Heart left ventricle (tissue), 16 donors: ENCODE measurements at places on chromosomes 12 and 14.

- peak overlapping the region; percentile 20 for H3K4me3 ChIP-seq
- peak overlapping the region; percentile 23 for H3K27ac ChIP-seq
- H3K27me3 ChIP-seq, result no peaks in the 10 kb centered on the region
- peaks cover 22% of the 10 kb centered on the region for H3K4me1 ChIP-seq
These were observed 3.3 kb downstream of the FBXL14 start for GRCh38 chr12:1591034-1591433.

DNA sequence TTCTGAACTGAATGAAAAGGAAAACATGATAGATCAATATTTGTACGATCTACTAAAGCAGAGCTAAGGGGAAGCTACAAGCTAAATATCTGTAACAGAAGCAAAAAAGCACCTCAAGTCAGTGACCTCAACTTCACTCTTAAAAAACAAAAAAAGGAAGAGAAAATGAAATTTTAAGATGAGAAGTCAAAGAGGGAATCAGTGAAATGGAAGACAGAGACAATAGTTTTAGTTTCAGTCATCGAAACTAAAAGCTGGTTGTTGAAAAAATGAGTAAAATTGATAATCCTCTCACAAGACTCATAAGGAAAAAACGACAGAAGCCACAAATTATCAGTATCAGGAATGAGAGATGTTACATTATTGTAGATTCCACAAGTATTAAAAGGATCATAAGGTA, 11.9 kb upstream of the SLC2A13 start:
- DNase-seq, result no peak
- no peaks in the 10 kb centered on the region for H3K4me1 ChIP-seq
- H3K27me3 ChIP-seq, result no peaks in the 10 kb centered on the region
- no peak overlapping the region for H3K4me3 ChIP-seq

- no peak overlapping the region for H3K4me3 ChIP-seq
- DNase-seq, result no peak
- H3K27ac ChIP-seq, result no peak overlapping the region
- no peaks in the 10 kb centered on the region for H3K36me3 ChIP-seq
- H3K27me3 ChIP-seq, result no peaks in the 10 kb centered on the region
These were observed 48.7 kb downstream of the DLK1 start for GRCh38 chr14:100775351-100775830.

DNA sequence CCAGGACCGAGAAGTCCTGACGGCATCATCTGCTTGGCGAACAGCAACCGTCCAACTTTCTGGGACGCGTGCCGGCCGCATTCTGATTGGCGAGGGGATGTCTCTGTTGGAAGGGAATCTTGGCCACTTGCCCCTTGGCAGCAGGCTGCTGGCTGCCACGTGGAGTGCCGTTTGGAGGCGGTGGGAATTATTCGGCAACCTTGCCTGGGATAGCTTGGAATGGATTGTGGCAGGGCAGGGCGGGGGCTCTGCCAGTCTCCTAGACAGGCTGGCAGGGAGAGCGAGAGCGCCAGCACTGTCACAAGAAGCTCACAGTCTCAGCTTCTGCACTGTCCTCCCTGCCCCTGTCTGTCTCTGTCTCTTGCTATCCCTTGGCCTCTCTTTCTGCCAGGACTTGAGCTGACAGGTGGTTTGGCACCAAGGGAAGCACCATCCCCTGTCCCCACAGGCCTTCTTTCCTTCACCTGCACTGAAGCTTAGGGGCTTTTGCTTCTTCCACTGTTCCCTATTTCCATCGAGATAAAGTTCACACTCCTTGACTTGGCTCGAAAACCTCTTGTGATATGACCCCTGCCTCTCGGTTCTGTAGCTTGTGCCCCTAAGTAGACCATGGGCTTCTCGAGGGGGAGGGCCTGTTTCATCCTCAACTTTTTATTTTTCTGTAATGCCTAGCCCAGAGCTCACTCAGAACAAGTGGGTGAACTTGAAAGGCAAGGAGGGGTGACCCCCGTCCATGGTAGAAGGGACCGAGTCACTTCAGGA, 201.9 kb downstream of the PHETA1 start:
- no peak overlapping the region for H3K27ac ChIP-seq
- H3K4me1 ChIP-seq, result no peaks in the 10 kb centered on the region
- peak; percentile 77 for DNase-seq
- no peak overlapping the region for H3K4me3 ChIP-seq
- no peaks in the 10 kb centered on the region for H3K27me3 ChIP-seq

- H3K36me3 ChIP-seq, result no peaks in the 10 kb centered on the region
- no peaks in the 10 kb centered on the region for H3K4me1 ChIP-seq
- DNase-seq, result no peak
These were observed 18.7 kb upstream of the MDM2 start for GRCh38 chr12:68789144-68789878.

DNA sequence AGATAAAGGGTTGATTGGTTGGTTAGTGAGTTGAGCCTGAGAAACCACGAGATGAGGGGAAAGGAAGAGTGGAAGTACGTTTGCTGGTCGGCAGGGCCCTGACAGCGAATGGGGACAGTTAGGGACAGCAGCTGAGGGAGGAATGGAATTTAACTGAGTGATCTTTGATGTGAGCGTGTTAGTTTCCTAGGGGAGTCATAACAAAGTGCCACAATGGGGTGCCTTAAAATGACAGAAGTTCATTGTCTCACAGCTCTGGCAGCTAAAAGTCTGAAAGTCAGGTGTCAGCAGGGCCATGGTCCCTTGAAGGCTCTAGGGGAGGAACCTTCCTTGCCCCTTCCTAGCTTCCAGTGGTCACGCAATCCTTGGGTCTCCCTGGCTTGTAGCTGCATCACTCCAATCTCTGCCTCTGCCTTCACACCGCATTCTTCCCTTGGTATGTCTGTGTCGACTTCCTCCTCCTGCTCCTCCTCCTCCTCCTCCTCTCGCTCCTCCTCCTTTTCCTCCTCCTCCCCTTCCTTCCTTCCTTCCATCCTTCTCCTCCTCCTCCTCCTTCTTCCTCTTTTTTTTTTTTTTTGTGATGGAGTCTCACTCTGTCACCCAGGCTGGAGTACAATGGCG, 26.0 kb upstream of the RIN3 start:
- peak overlapping the region; percentile 3 for H3K27ac ChIP-seq
- DNase-seq, result no peak
- H3K4me1 ChIP-seq, result peaks cover 7% of the 10 kb centered on the region
- no peak overlapping the region for H3K4me3 ChIP-seq
- H3K36me3 ChIP-seq, result no peaks in the 10 kb centered on the region

GRCh38 chr14:78595797-78596196, 425.6 kb downstream of the NRXN3 start:
- no peak for DNase-seq
- no peaks in the 10 kb centered on the region for H3K36me3 ChIP-seq
- H3K4me3 ChIP-seq, result no peak overlapping the region

DNA sequence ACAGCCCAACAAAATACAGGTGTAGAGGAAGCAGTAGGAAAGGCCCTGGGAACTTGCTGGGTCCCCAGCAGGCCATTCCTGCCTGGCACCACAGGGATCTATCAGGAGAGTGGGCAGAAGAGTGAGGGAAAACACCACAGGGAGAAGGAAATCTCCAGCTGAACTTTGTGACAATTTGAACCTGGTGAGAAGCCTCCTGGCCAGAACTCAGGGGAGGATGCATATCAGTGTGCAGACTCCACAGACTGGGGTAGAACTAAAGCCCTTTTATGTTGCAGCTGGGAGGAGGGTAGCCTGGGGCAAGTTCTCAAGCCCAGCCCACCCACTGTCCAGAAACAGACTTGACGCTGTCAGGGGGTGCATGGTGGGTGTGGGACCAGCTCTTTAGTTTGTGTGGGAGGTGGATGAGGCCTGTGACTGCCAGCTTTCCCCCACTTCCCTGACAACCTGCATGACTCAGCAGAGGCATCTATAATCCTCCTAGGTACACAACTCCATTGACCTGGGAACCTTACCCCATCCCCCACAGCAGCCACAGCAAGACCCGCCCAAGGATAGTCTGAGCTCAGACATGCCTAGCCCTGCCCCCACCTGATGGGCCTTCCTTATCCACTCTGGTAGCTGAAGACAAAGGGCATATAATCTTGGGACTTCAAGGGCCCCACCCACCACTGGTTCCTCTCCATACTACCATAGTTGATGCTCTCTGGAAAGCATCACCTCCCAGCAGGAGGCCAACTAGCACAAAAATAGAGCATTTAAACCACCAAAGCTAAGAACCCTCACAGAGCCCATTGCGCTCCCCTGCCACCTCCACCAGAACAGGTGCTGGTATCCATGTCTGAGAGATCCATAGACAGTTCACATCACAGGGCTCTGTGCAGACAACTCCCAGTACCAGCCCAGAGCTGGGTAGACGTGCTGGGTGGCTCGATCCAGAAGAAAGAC, 28.9 kb downstream of the PNN start:
- DNase-seq, result no peak
- no peak overlapping the region for H3K4me3 ChIP-seq
- H3K27ac ChIP-seq, result no peak overlapping the region

GRCh38 chr12:52181746-52182145, 10.1 kb downstream of the KRT80 start:
- peaks cover 14% of the 10 kb centered on the region for H3K4me1 ChIP-seq
- H3K27ac ChIP-seq, result no peak overlapping the region
- no peak for DNase-seq
- no peak overlapping the region for H3K4me3 ChIP-seq

GRCh38 chr14:87187786-87188185, 805.2 kb downstream of the GALC start:
- H3K27me3 ChIP-seq, result no peaks in the 10 kb centered on the region
- no peak for DNase-seq
- H3K27ac ChIP-seq, result no peak overlapping the region
- no peaks in the 10 kb centered on the region for H3K4me1 ChIP-seq
- H3K4me3 ChIP-seq, result no peak overlapping the region

- peaks cover 17% of the 10 kb centered on the region for H3K4me1 ChIP-seq
- H3K27me3 ChIP-seq, result no peaks in the 10 kb centered on the region
- H3K36me3 ChIP-seq, result no peaks in the 10 kb centered on the region
- no peak overlapping the region for H3K4me3 ChIP-seq
These were observed 79.4 kb downstream of the C12orf75 start for GRCh38 chr12:105409801-105410471.

GRCh38 chr12:110689281-110690126, 589 bp upstream of the HVCN1 start:
- no peaks in the 10 kb centered on the region for H3K36me3 ChIP-seq
- peak overlapping the region; percentile 83 for H3K4me3 ChIP-seq
- peak; percentile 71 for DNase-seq
- H3K27me3 ChIP-seq, result no peaks in the 10 kb centered on the region
- H3K4me1 ChIP-seq, result peaks cover 11% of the 10 kb centered on the region

GRCh38 chr14:65813760-65814384, 401.3 kb downstream of the FUT8 start:
- DNase-seq, result no peak
- H3K36me3 ChIP-seq, result no peaks in the 10 kb centered on the region
- no peaks in the 10 kb centered on the region for H3K4me1 ChIP-seq
- no peaks in the 10 kb centered on the region for H3K27me3 ChIP-seq
- no peak overlapping the region for H3K4me3 ChIP-seq

DNA sequence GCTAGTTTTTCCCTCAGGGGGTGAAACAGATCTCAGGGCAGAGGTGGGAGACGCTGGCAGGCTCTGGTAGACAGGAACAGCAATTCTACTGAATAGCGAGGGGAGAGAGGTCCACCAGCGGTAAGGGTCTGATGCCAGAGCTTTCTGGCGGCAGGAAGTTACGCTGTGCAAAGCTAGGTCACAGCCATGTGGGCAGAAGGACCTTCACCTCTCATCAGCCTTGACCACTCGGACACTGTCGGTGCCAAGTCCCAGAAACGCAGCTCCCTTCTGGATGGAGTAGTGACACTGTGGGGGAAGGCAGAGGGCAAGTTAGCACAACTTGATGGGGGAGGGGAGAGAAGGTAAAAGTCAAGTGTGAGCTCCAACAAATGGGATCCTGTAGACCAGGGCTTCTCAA, 10.3 kb upstream of the ZNF740 start:
- DNase-seq, result no peak
- H3K36me3 ChIP-seq, result peaks cover 7% of the 10 kb centered on the region
- H3K27ac ChIP-seq, result no peak overlapping the region
- H3K4me1 ChIP-seq, result no peaks in the 10 kb centered on the region
- H3K4me3 ChIP-seq, result no peak overlapping the region
- H3K27me3 ChIP-seq, result no peaks in the 10 kb centered on the region

DNA sequence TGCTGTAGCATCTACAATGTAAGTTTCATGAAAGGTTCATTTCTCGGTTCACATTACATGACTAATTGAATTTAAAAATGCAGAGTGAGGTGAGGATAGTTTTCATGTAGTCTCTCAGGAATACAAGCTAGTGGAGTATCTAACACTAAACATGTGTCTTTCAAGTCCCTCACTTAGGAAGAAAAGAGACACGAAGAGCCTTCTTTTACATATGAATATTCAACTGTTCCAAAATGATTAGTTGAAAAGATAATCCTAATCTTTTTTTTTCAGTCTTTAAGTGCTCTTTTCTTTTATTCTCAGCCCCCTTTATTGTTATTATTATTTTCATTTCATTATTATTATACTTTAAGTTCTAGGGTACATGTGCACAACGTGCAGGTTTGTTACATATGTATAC, 10.8 kb downstream of the PRR4 start:
- H3K27me3 ChIP-seq, result no peaks in the 10 kb centered on the region
- H3K27ac ChIP-seq, result no peak overlapping the region
- H3K4me1 ChIP-seq, result no peaks in the 10 kb centered on the region
- no peak for DNase-seq

GRCh38 chr12:119151445-119152026, 27.2 kb upstream of the HSPB8 start:
- H3K27ac ChIP-seq, result no peak overlapping the region
- DNase-seq, result no peak
- H3K27me3 ChIP-seq, result no peaks in the 10 kb centered on the region
- no peak overlapping the region for H3K4me3 ChIP-seq
- no peaks in the 10 kb centered on the region for H3K4me1 ChIP-seq

GRCh38 chr14:103512701-103513611, 9.7 kb downstream of the CKB start:
- no peaks in the 10 kb centered on the region for H3K27me3 ChIP-seq
- no peak overlapping the region for H3K4me3 ChIP-seq
- H3K27ac ChIP-seq, result peak overlapping the region; percentile 71
- peaks cover 39% of the 10 kb centered on the region for H3K36me3 ChIP-seq
- peaks cover 37% of the 10 kb centered on the region for H3K4me1 ChIP-seq

DNA sequence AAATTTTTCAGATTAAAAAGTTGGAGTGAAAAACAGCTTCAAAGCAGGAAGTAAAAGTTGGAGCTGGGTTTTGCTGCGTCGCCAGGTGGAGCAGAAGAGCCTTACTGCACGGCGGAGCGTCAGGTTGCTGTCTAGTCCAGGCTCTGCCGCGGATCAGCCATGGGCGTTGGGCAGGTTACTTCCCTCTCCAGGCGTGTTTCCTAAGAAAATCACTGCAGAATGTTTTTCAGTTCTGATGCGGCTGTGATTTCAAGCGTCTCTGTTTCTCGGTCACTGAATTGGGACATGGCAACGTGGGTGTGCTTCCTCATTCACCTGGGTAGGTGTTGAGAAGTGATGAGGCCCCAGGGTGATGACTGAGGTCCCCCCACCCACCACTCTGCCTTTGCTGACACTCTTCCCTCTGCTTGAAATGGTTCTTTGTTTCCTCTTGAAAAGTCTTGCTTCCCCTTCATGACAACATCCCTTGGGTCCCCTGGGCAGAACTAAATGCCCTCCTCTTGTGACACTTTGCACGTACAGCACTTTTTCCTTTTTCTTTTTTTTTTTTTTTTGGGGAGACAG, 7.6 kb downstream of the EVL start:
- no peak overlapping the region for H3K4me3 ChIP-seq
- H3K4me1 ChIP-seq, result no peaks in the 10 kb centered on the region
- no peak for DNase-seq
- H3K27me3 ChIP-seq, result no peaks in the 10 kb centered on the region
- H3K36me3 ChIP-seq, result no peaks in the 10 kb centered on the region
